Activated CD4-positive, CD25-positive, alpha-beta regulatory T cell treated with anti-CD3 and anti-CD28 coated beads, Interleukin-2, amount 50 U/mL, for 72 hours (primary cell): ENCODE measurements at places on chromosomes 6 and 20.

DNA sequence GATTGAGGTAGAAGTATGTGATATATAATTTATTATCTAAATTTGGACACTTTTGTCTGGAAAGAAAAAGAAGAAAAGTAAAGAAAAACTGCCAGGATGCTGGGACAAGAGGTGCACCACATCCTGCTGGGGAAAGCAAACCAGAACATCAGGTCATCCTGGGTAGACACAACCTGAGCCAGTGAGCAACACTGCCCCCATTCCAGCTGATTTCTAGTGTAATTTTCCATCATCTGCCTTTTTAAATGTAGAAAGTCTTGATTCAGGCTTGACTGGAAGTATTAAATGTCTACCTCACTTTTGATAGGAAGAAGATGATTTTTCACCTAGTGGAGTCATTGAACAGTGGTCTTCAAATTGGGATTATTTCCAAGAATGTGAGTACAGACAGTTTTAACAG, 1164.5 kb upstream of the CITED2 start:
- no peak for DNase-seq

- no peak for DNase-seq
These were observed 197.9 kb upstream of the FOXQ1 start for GRCh38 chr6:1113916-1114540.

DNA sequence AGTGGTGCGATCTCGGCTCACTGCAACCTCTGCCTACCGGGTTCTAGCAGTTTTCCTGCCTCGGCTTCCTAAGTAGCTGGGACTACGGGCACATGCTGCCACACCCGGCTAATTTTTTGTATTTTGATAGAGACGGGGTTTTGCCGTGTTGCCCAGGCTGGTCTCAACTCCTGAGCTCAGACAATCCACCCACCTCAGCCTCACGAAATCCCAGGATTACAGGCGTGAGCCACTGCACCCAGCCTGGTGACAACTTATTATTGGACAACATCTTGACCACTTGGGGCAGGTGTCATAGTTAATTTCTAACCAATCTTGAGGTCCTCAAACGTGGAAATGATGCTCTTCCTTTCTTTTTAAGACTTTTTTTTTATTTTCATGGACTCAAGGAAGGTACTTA, 303.6 kb downstream of the CLIC5 start:
- DNase-seq: no peak

DNA sequence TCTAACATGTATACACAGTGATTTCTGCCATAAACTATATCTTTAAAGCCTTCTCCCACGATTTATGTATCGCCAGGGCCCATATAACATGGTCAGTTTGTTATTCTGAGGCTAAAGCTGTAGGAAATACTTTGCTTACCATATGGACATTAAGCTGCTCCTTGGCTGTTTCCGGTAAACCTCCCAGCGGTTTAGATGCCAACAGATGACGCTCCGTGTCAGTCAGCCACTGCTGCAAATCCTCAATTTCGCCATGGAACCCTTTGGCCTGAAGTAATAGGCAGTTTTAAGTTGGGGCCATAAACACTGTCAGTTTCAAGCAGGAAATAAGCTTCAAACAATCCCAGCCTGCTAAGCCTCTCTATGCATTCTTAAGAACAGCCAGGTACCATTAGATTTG, 145.4 kb downstream of the DST start:
- no peak for DNase-seq

- DNase-seq: no peak
These were observed 271.1 kb upstream of the CHD6 start for GRCh38 chr20:41889126-41889843.

- DNase-seq: no peak
These were observed 103.7 kb downstream of the OGFRL1 start for GRCh38 chr6:71392276-71392675.

- no peak for DNase-seq
These were observed 11.2 kb upstream of the SERPINB9 start for GRCh38 chr6:2914318-2914660.

DNA sequence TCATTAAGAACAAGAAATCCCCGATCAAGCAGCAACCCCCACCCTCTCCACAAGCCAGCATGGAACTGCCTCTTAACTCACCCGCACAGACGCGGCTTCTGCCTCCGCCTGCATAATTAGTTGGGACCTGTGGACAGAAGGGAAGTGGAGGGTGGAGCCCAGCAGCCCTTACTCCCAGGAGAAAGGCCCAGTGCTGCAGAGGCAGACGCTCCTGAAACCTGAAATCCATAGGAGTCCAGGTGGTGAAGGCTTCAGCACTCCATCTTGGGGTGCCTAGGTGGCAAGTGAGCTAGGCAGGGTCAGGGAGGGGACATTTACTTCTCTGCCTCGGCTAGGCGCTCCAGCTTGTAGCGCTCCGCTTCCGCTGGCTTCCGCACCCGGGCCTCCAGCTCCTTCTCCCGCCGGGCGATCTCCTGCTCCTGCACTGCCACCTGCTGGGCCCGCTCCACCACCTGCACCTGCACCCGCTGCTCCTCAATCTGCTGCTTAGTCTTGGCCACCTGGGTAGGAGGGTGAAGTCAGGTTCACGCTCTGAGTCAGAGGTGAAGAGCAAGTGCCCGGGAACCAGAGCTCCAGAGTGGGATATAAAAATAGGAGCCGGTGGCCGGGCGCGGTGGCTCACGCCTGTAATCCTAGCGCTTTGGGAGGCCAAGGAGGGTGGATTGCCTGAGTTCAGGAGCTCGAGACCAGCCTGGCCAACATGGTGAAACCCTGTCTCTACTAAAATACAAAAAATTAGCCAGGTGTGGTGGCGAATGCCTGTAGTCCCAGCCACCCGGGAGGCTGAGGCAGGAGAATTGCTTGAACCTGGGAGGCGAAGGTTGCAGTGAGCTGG, 10.7 kb downstream of the TUBB start:
- peak; percentile 81 for DNase-seq

DNA sequence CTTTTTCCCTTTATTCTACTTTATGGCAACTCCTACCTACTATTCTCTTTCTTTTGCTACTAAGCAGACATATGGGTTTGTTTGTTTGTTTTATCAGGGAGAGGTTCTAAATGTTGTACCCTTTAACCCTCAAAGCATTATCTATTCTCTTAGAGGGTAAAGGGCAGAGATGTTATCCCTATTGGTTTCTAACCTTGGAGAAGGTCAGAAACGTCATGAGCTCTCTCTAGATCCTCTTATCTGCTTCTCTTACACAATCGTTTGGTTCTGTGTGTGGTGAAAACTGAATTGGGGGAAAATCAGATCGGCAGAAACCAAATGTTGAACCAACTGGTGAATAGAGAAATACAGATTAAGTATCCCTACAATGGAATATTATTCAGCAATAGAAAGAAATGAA, 6.4 kb upstream of the MPC1 start:
- DNase-seq: no peak

DNA sequence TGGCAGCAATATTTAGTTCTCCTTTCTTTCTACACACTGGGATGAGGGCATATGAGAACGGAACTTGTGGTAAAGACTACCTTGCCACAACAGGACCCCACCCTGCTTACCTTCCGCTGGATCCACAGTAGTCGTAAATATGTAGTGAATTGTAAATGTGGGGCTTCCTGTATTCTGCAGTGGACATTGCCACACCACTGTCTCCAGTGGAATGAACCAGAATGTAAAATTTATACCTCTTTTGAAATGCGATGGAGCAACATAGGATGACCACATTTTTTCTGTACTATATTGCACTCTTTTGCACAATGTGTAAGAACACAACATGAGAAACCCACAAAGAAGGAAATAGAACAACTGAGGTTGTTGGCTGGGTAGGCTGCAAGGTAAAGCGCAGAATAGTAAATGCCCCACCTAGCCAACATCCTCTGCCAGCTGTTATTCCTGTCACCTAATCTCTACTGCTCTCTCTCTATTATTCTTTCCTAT, 16.1 kb upstream of the RIPOR2 start:
- no peak for DNase-seq

DNA sequence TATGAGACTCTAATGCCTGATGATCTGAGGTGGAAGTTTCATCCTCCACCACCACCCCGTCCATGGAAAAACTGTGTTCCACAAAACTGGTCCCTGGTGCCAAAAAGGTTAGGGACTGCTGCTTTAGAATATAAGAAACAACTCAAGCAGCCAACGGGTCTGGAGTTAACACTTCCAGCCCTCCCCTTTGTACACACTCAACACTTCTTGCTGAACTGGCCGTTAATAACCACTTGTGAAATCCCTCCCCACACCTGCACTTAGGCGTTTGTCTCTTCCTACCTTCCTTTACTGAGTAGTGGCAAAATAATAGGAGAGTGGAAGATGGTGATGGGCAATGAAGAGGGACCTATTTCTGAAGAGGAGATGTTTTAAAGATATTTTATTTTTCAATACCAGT, 10.5 kb downstream of the SAYSD1 start:
- DNase-seq: no peak

GRCh38 chr20:33333616-33334015, 50.6 kb downstream of the BPIFB1 start:
- no peak for DNase-seq

GRCh38 chr6:107715550-107716321, 108.4 kb downstream of the SCML4 start:
- DNase-seq: no peak

DNA sequence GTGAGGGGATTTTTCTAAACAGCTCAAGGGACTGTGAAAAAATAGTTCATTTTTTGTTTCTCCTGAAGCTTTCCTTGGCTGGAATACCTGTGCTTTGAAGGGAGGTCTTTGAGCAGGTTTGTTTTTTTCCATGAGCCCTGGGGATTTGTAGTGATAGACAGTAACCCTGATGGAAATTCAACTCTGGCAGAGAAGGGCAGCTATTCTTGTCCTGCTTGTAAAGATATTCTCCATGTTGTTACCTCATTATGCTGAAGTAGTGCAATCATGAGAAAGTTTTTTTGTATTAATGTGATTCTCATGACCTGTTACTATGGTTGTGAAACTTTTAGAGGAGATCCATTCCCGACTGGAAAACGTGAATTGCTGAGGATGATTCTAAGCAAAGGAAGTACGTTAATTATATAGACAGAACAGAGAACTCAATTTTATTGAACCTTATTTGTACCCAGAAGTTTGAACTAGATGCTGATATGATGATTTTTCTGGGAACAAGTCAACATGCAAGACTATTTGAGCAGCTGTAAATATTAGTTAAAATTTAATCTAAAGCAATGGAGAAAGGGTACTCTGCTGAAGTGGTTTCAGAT, 12.5 kb downstream of the UTRN start:
- DNase-seq: no peak

- DNase-seq: no peak
These were observed 8.3 kb downstream of the VSTM2L start for GRCh38 chr20:37911261-37911660.

- DNase-seq: no peak
These were observed 35.6 kb downstream of the RIOK1 start for GRCh38 chr6:7424967-7425807.

DNA sequence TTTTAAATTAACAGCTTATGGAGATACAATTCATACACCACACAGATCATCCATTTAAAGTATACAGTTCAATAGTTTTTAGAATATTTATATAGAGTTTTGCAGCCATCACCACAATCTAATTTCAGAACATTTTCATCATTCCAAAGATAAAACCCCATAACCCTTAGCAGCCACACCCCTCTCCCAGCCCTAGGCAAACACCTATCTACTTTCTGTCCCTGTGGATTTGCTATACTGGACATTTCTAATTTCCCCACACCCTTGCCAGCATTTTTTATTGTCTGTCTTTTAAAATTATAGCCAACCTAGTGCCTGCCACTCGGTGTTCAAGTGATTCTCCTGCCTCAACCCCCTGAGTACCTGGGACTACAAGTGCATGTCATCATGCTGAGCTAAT, 23.0 kb upstream of the AKAP7 start:
- DNase-seq: no peak

DNA sequence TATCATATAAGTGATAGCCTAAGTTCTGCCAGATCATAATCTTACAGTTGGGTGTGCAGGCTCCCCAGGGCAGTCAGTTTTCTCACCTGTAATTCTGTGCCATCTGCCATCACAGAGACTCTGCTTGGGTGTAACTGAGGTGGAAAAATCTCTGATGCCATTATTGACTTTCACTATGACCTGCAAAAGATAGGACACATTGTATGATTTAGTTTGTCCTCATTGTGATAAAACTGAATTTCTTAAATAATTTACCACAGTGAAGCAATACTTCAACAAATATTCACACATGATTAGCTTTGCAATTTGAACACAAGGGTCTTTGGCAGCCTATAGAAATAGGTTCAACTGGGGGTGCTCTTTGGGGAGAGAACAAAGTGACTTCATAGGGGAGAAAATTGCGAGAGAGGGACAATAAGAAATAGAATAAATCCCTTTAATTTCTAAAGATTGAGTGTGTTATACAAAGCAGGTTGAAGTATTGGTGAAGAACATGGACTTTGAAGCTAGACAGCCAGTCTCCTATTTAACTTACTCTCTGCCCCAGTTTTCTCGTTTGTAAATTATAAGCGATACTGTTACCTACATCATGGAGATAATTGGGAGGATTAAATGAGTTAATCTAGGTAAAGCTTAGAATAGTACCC, 27.3 kb downstream of the FAM229B start:
- DNase-seq: no peak

- no peak for DNase-seq
These were observed 130.4 kb upstream of the CDH4 start for GRCh38 chr20:61121661-61122060.

DNA sequence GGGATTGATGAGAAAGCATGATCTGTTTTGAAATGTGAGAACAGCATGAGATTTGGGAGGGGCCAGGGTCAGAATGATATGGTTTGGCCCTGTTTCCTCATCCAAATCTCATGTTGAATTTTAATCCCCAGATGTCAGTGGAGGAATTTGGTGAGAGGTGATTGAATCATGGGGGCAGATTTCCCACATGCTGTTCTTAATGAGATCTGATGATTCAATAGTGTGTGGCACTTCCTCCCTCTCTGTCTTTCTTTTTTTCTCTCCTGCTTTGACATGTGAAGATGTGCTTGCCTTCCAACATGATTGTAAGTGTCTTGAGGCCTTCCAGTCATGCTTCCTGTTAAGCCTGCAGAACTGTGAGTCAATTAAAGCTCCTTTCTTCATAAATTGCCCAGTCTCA, 1060.3 kb upstream of the CITED2 start:
- no peak for DNase-seq
